Muscle of leg (tissue), 16 donors: ENCODE measurements at places on chromosomes 2 and 18. TPM values are rescaled to one million over a fixed set of nuclear protein-coding genes. Genes with fewer than 3 reads are reported as not detected.

DNA sequence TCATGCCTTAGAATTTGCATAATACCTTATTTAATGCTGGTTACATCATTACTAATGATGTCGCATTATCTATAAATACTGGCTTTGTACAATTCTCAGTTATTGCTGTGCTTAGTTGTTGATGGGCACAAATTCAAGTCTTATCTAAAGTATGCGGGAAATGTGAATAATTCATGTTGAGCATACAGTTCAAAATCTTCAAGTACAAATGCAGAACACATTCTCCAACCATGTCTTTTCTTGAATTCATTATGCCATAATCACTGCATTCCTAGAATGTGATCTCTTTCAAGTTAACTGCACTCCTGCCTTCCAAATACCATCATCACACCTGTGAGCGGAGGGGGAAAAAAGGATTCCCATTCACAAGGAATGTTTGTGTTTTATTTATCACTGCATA is 337.0 kb downstream of the MBD2 start:
- no peaks in the 10 kb centered on the region for H3K36me3 ChIP-seq
- no peak overlapping the region for H3K4me3 ChIP-seq
- no peaks in the 10 kb centered on the region for H3K4me1 ChIP-seq
- no peak for DNase-seq
- H3K27me3 ChIP-seq: no peaks in the 10 kb centered on the region
- H3K27ac ChIP-seq: no peak overlapping the region

DNA sequence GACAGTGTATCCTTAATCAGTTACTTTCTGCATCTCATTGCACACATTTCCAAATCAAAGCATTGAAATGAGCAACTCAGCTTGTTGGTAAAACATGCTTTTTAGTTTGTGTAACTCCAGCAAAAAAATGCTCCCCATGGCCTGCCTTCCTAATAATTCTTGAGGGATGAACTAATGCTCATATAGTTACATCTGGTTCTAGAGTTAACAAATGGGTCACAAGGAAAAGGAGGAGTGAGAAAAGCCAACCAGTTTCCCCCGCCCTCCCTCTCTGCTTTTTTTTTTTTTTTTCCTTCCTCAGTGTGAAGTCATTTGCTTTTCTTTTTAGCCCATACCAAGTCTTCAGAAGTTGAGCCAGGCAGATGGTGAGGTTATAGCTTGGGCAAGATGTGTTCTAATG is 231.7 kb downstream of the MTX2 start:
- no peaks in the 10 kb centered on the region for H3K27me3 ChIP-seq
- peaks cover 36% of the 10 kb centered on the region for H3K4me1 ChIP-seq
- peak; percentile 92 for DNase-seq
- no peak overlapping the region for H3K4me3 ChIP-seq

DNA sequence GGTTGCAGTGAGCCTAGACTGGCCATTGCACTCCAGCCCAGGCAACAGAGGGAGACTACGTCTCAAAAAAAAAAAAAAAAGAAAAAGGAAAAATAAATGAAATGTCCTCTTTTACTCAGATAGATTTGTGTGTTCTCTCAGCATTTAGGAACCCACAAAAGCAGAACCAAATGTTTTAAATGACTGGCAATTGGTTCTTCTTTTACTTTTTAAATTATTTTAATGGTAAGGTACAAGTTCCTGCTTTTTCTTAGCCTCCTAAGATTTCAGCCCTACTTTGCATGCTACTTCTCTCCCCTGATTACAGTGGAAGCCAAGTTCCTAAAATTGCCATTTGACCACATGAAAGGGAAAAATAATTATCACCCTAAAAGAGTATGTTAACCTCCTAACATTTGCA is 23.5 kb downstream of the SRSF7 start:
- H3K36me3 ChIP-seq: peaks cover 17% of the 10 kb centered on the region
- H3K27me3 ChIP-seq: no peaks in the 10 kb centered on the region
- peaks cover 8% of the 10 kb centered on the region for H3K4me1 ChIP-seq
- DNase-seq: no peak
- no peak overlapping the region for H3K4me3 ChIP-seq
- no peak overlapping the region for H3K27ac ChIP-seq

- no peak for DNase-seq
- H3K4me3 ChIP-seq: no peak overlapping the region
- no peaks in the 10 kb centered on the region for H3K4me1 ChIP-seq
- no peaks in the 10 kb centered on the region for H3K36me3 ChIP-seq
Observed at GRCh38 chr2:123073956-123074355, 951.1 kb upstream of the CNTNAP5 start.

The NMUR1 gene
- 0.18 TPM for total RNA-seq
